Upper lobe of left lung (tissue), 6 donors: ENCODE measurements at places on chromosomes 3 and 15. TPM values are rescaled to one million over a fixed set of nuclear protein-coding genes. Genes with fewer than 3 reads are reported as not detected.

- H3K4me3 ChIP-seq: peak overlapping the region; percentile 31
- peak; percentile 87 for DNase-seq
- peak overlapping the region; percentile 52 for H3K27ac ChIP-seq
- peaks cover 51% of the 10 kb centered on the region for H3K4me1 ChIP-seq
- H3K36me3 ChIP-seq: no peaks in the 10 kb centered on the region
Measured at GRCh38 chr3:38458796-38459498, 5.3 kb downstream of the ACVR2B start.

The CADM2 gene
- total RNA-seq: 1.2 TPM

DNA sequence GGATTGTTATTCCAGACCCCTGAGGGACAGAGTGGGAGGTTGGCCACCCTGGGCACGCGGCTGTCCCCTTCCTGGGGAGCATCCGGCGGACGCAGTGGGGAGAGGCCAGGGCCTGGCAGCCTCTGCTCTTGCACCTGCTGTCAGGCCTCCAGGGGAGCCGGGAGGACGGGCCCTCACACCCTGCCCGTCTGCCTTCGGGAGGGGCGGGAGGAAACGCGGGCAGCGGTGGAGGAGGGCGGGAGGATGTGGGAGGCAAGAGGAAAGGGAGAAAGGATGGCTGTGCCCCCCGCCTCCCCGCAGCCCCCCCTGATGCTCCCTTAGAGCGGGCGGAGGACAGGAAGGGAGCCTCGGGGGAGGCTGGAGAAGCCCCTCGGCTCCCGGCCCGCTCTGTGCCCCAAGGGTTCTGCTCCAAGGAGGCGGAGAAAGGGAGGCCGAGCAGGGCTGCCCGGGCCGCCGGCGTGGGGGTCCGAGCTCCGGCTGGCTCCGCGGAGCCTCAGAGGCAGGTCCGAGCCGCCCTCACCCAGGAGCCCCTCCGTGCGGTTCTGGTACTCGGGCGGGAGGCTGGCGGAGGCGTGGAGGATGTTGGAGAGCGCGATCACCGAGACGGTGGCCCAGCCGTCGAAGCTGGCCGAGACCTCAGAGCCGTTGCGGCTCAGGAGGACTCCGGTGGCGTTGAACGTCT lies 40.9 kb downstream of the MUC20 start:
- H3K36me3 ChIP-seq: no peaks in the 10 kb centered on the region
- H3K27me3 ChIP-seq: peaks cover 4% of the 10 kb centered on the region
- no peaks in the 10 kb centered on the region for H3K4me1 ChIP-seq
- no peak for DNase-seq
- no peak overlapping the region for H3K4me3 ChIP-seq
- H3K27ac ChIP-seq: no peak overlapping the region

GRCh38 chr3:156298938-156299337 lies 178.6 kb downstream of the KCNAB1 start:
- peak; percentile 73 for DNase-seq
- no peak overlapping the region for H3K27ac ChIP-seq
- H3K4me1 ChIP-seq: peaks cover 7% of the 10 kb centered on the region
- no peak overlapping the region for H3K4me3 ChIP-seq
- H3K27me3 ChIP-seq: no peaks in the 10 kb centered on the region

GRCh38 chr3:133532951-133533350 lies 40.5 kb upstream of the CDV3 start:
- H3K27me3 ChIP-seq: no peaks in the 10 kb centered on the region
- no peak for DNase-seq
- no peak overlapping the region for H3K27ac ChIP-seq
- H3K36me3 ChIP-seq: no peaks in the 10 kb centered on the region

GRCh38 chr3:31389939-31390338 lies 142.8 kb upstream of the STT3B start:
- no peaks in the 10 kb centered on the region for H3K27me3 ChIP-seq
- DNase-seq: no peak
- no peak overlapping the region for H3K27ac ChIP-seq
- no peaks in the 10 kb centered on the region for H3K4me1 ChIP-seq

The CKMT1A gene
- total RNA-seq: 2.6 TPM

DNA sequence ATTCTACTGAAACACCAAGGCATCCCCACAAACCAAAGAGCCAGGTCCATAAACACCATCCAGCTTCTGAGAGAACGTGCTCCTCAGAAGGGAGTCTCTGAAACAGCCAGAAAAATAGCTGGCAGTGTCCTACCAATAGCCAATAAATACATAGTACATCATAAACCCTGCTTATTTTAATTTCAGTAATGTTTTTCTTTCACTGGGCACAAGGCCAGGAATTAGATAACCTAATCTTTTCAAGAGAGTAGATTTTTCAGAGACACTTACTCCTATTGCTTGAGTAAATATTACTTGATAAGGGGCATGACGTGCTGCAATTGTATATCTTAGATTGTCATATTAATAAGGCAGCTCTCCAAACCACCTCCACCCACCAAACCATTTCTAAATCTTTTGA lies 22.7 kb downstream of the GADL1 start:
- H3K4me1 ChIP-seq: no peaks in the 10 kb centered on the region
- no peak for DNase-seq
- H3K4me3 ChIP-seq: no peak overlapping the region
- no peaks in the 10 kb centered on the region for H3K27me3 ChIP-seq
- H3K36me3 ChIP-seq: no peaks in the 10 kb centered on the region

- no peak overlapping the region for H3K27ac ChIP-seq
- H3K4me1 ChIP-seq: peaks cover 13% of the 10 kb centered on the region
- H3K36me3 ChIP-seq: no peaks in the 10 kb centered on the region
- no peak for DNase-seq
- H3K27me3 ChIP-seq: no peaks in the 10 kb centered on the region
Measured at GRCh38 chr3:195007151-195007550, 263.8 kb downstream of the XXYLT1 start.

DNA sequence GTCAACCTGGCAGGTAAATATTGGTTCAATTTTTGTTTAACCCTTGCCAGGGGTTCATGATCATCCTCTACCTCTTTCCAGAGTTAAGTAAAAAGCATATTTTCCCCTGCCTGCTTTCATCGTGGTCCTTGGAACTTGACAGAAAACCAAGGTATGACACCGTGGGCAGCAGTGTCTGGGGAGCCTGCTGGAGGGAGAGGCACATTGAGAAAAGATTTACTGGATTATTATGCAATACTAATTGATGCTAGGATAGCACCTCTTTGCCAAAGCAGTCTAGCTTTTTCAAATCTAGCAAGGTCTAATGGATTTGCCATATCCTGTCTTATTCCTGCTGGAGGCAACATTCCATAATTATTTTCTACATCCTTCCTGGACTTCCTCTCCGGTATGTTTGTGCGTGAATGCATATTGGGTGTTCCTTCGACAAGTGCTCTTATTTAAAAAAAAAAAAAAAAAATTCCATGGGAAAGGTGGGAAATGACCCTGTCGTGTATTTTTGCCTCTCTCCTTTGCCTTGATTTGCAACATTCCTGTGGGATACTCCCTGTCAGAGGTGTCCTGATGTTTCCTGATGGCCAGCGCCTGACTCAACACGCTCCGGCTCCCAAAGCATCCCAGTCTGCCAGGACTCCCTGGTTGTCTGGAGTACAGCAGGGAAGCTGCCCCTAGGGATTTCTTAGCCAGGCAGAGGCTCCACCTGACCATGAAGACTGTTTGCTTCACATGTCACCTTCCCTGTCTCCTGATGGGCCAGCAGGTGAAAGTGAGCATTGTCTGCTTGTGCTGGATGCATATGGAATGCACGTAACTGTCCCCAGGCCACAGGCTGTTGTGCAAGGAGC lies 6.3 kb downstream of the BHLHE40 start:
- no peaks in the 10 kb centered on the region for H3K36me3 ChIP-seq
- H3K27ac ChIP-seq: peak overlapping the region; percentile 96
- DNase-seq: no peak
- H3K27me3 ChIP-seq: no peaks in the 10 kb centered on the region
- H3K4me1 ChIP-seq: peaks cover 72% of the 10 kb centered on the region

The NAA80 gene
- total RNA-seq: 33.5 TPM

DNA sequence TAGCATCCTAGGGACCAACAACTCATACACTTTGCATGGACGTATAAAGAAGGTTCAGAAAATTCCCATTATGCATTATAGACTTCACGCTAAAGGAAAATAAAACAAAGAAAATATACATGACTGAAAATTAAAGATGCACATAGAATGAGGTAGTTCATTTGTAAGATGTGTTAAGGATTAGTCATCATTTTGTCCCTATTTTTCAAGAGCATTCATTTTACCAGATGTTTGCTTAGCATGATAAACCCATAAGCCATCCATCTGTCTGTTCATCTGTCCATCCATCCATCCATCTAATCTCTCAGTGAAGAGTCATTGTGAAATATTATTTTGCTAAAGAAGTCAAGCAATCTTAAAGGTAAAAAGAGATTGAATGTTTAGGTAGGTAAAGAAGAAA lies 80.3 kb downstream of the TFG start:
- no peaks in the 10 kb centered on the region for H3K4me1 ChIP-seq
- no peaks in the 10 kb centered on the region for H3K36me3 ChIP-seq
- H3K4me3 ChIP-seq: no peak overlapping the region
- H3K27me3 ChIP-seq: no peaks in the 10 kb centered on the region
- no peak for DNase-seq
- no peak overlapping the region for H3K27ac ChIP-seq

DNA sequence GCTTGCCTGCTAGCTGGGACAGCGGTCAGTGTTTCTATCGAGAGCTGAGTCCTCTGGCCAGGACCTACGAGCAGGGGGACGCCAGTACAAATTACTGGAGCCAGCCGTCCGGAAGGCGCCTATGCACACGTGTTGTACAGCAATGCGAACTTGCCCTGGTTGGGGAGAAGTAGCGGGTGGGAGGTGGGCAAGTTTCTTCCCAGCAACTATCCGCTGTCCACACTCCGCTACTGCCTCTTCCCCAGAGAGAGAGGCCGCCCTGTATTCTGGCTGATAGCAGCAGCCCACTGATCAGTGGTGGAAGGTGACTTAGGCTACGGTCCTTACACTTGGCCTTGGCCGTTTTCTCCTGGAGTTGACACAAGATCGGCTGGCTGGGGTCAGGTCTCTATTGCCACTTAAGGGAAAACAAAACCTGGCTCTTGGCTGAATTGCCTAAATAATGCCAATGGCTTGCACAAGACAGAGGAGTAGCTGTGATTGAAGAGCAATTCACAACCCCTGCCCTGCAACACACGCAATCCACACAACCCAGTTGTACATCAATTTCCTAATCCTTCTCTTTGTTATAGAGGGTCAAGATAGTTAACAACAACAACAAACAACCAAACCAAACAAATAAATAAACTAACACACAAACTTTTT lies 12.8 kb upstream of the SHC4 start:
- no peaks in the 10 kb centered on the region for H3K4me1 ChIP-seq
- no peak overlapping the region for H3K27ac ChIP-seq
- H3K4me3 ChIP-seq: no peak overlapping the region

The C3orf49 gene
- total RNA-seq: not detected

DNA sequence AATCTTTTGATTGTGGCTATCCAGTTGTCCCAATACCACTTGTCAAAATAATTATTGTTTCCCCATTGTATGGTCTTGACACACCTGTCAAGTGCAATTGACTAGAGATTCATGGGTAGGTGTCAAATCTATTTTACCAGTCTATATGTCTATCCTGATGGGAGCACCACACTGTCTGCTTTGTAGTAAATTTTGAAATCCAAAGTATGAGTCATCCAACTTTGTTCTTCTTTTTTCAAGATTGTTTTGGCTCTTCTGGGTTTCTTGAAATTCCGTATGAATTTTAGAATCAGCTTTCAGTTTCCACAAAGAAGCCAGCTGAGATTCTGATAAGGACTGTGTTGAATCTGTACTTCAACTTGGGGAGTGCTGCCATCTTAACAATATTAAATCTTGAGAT lies 71.9 kb downstream of the CSNK1G1 start:
- H3K4me1 ChIP-seq: peaks cover 14% of the 10 kb centered on the region
- no peak for DNase-seq
- no peak overlapping the region for H3K4me3 ChIP-seq
- H3K27ac ChIP-seq: no peak overlapping the region

The PATL2 gene
- total RNA-seq: 2.6 TPM

DNA sequence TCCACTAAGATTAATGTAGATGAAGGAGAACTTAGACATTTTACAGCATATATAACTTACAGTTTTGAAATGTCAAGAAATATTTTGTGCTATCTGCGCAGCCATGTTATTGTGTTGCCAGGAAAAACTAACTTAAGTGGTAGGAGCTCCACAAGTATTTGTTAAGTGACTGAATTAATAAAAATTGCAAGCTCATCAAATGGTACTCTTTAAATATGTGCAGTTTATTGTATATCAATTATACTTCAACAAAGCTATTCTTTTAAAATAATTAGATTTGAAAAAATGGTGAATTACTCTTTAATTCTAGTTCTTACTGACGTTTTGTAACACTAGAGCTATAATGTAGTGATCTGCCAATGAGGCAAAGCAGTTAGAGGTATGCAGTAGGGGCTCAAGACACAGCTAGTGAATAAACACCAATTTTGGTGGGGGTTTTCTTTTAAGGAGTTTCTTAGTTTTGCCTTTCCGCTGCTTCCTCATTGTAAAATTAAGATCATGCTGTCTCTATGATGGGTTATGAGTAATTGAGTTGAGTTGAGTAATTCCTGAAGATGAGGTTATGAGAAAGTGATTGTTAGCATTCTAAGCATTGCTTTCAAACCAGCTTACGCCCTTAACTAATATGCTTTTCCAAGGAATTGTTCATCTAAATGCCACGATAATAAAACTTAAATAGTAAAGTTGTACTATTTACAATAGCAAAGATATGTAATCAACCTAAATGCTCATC lies 10.9 kb upstream of the LXN start:
- no peak overlapping the region for H3K27ac ChIP-seq
- H3K4me1 ChIP-seq: no peaks in the 10 kb centered on the region
- H3K36me3 ChIP-seq: peaks cover 2% of the 10 kb centered on the region
- no peaks in the 10 kb centered on the region for H3K27me3 ChIP-seq
- DNase-seq: no peak

DNA sequence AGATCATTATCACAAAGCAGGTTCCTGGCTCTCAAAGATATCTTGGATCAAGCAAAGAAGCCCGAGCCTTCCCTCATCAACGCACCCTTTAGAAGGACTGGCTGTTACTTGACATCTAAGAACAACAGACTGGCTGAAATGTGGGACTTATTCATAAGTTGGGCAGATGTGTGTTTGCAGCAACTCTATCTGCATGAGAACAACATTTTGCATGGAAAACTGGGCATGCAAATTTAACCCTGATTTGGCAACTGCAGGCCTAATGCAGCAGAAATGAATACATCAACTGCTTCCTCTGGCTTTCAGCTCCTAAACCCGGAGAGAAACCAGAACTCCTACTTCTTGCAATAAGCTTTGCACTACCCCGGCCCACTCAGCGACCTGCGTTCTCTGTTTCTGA lies 35.0 kb upstream of the FOXP1 start:
- no peak overlapping the region for H3K4me3 ChIP-seq
- H3K4me1 ChIP-seq: no peaks in the 10 kb centered on the region
- H3K27ac ChIP-seq: no peak overlapping the region
- no peak for DNase-seq

The PROS1 gene
- total RNA-seq: 81.8 TPM
